ENCODE measurements at places on chromosomes 16 and 17.

DNA sequence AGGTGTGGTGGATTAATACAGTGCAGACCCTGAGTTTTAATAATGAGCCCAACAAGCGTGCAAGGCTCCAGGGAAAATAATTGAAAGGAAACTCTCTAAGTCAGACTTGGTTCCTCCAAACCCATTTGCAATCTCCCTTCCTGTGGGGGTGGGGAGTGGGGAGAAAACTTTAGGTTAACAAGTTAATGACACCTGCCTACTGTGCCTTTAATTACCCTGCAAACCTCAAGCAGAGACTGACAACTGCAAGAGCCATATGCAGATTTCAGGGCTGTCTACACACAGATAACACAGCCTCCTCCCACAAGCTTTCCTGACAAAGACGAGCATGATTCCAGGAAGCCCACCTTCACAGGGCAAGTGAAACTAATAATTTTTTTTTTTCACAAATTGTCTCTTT lies 359.3 kb downstream of the HS3ST4 start:
- no peak for DNase-seq

- DNase-seq, result peak; percentile 9
Measured at GRCh38 chr16:73086108-73086507, 38.2 kb upstream of the ZFHX3 start.

DNA sequence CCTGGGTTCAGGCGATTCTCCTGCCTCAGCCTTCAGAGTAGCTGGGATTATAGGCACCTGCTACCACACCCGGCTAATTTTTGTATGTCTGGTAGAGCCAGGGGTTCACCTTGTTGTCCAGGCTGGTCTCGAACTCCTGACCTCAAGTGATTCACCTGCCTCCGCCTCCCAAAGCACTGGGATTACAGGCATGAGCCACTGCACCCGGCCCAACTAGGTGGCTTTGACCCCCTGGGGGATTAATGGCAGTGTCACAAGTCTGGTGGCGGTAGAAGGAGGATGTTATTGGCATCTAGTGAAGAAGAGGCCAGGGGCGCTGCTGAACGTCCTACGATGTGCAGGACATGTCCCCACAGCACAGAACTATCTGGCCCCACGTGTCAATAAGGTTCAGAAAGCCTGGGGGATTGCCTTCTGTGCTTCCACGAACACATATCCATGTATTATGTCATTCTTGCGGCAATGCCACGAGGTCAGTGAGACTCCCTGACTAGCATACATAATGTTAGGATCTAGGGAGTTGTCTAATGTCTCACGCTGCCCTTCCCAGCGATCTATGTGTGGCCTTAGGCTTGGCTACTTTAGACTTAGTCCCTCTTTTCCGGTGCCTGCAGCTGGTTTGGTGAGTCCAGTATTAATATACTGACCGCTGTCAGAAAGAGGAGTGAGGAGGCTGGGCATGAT lies 75.8 kb downstream of the ABCC6 start:
- DNase-seq, result no peak

GRCh38 chr16:67068212-67068753 lies 39.3 kb downstream of the CBFB start:
- no peak for DNase-seq

DNA sequence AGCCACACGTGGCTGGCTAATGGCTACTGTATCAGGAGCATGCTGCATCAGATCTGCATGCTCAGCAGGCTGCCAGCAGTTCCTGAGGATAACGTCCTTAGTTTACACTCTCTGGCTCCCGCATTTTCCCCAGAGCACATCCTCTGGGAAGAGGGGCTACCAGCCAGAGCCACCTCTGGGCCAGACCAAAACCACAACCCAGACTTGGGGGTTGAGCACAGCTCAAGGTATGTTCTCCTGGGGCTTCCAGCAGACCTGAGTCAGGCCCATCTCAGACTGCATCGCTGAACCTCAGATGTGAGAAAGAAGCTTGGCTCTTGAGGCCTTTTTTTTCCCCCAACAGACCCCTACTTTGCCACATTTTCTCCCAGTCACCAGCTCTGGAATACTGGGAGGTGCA lies 23.7 kb upstream of the WSCD1 start:
- DNase-seq, result no peak

GRCh38 chr16:78984887-78985464 lies 615.6 kb downstream of the MAF start:
- DNase-seq, result no peak

GRCh38 chr16:15899538-15900100 lies 11.2 kb upstream of the CEP20 start:
- peak; percentile 18 for DNase-seq

DNA sequence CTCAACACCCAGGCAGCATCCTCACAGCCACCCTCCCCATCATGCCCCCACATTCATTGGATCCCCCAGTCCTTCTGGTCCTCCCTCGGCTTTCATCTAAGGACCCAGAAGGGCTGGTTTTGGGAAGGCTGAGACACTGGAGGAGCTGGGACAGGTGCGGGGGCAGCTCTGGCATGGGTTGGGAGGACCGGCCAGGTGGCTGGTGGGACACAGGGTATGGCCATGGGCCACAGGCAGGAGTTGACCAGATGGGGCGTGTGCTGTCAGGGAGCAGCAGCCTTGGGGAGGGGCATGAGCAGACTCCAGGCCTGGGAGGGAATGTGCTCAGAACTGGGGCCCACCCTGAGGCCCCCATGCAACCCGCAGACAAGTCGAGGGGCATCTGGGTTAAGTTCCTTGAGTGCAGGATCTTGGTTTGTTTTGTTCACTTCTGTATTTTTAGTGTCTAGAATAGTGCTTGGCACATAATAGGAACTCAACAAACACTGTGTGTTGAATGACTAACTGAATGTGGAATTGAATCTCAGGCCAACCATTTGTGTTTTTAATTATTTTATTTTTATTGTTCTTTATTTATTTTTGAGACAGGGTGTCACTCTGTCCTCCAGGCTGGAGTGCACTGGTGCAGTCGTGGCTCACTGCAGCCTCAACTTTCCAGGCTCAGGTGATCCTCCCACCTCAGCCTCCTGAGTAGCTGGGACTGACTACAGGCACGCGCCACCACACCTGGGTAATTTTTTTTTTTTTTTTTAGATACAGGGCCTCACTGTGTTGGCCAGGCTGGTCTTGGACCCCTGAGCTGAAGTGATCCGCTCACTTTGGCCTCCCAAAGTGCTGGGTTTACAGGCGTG lies 5.6 kb downstream of the P2RX1 start:
- no peak for DNase-seq

GRCh38 chr17:71084219-71084618 lies 914.9 kb downstream of the KCNJ2 start:
- DNase-seq, result no peak

- DNase-seq, result peak; percentile 25
Measured at GRCh38 chr17:51119415-51120356, 982 bp downstream of the SPAG9 start.

GRCh38 chr17:79799174-79799537 lies 2.3 kb upstream of the CBX8 start:
- DNase-seq, result no peak

DNA sequence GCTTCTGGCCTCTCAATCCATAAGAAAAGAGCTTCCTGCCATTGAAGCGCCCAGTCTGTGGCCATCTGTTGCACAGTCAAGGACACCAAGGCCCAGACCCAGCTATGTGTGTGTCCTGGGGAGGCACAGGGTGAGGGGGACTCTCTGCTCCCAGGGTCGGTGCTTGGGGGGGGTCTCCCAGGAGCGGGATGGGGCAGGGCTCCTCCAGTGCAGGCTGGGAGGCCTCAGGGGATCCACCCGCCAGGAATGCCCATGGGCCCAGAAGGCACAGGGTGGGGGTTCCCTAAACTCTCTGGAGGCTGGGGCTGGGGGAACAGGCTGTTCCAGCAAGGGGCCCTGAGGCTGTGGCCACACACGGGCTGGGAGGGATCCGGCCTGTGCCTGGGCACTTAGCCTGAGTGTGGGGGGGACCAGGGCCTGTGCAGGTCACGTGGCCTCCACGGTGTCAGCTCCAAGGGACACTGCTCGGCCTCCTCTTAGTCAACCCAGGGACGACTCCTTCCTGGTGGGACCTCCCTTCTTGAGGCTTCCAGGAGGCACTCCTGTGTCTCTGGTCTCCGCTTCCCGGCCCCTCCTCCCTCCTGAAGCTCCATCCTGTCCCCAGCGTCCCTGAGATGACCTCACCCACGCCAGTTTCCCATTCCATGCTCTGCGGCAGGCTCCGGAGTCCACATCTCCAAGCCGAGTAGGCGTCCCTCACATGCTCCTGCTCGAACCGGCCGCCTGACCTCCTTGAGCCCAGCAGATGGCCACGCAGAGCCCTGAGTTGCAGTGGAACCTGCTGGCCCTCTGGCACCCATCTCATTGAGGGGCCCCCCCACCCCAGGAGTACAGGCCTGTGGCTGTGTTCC lies 23.1 kb upstream of the BAHCC1 start:
- no peak for DNase-seq

DNA sequence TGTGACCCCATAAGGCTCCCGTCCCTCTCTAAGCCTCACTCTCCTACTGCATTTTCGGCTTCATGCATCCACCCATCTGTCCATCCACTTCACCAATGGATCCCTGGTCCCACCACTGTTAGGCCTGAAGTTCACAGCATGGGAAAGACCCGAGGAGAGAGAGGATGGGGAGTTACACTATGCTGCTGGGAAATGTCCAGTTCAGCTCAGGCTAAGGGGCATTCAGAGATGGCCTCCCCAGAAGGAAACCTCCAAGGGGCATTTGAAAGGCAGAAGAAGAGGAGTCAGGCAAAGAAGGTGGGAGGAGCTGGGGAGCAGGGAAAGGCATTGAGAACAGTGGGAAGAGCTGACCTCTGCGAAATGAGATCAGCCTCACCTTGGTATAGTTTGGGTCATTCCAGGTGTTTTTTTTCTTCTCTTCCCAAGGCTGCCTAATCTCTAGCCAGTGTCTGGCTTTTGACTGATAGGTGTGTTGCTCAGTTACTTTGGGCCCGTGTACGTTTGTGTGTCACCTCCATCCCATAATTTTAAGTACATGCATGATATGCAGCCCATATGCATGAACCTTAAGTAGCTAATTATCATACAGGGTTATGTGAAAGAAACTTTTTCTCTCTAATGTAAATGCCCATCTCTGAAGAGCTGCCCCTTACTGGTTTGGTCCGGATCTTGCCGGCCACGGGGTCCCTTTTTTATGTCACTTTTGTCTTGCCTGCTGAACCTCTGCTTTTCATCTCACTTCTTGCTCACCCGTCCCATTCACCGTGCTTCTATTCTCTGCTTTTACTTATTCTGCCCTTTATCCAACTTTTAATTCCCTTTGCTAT lies 11.6 kb upstream of the DRC7 start:
- DNase-seq, result no peak

DNA sequence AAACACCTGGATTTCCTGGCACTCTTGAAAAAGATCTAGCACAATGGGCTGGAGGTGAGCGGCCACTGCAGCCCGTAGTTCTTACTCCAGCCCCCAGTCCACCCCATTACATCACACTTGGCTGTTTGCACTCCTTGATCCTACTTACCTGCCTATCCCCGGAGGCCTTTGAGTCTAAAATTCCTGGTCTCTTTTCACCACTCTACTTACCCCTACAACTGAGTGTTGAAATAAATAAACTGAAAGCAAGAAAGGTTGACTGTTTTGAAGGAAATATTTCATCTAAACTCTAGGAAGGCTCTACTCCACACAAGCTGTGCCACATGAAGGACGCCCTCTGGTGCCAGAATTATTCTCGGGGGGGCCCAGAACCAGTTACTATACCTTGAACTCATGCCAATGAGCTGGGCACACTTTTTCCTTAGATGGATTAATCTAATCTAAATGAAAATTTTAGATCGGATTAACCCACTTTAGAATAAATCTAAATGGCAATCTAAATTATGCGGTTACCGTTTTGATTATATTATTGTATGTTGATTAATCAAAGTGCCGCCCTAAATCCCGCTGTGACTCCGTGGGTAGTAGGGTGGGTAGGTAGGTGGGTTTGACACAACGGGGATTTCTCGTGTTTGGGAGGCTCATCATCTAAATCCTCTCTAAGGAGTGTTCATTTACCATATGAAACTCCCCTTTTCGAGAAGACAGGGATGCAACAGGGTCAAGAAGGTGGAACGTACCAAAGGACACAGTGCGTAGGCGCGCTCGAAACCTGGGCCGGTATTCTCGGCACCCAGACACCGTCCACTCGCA lies 651 bp upstream of the EIF1 start:
- peak; percentile 76 for DNase-seq

DNA sequence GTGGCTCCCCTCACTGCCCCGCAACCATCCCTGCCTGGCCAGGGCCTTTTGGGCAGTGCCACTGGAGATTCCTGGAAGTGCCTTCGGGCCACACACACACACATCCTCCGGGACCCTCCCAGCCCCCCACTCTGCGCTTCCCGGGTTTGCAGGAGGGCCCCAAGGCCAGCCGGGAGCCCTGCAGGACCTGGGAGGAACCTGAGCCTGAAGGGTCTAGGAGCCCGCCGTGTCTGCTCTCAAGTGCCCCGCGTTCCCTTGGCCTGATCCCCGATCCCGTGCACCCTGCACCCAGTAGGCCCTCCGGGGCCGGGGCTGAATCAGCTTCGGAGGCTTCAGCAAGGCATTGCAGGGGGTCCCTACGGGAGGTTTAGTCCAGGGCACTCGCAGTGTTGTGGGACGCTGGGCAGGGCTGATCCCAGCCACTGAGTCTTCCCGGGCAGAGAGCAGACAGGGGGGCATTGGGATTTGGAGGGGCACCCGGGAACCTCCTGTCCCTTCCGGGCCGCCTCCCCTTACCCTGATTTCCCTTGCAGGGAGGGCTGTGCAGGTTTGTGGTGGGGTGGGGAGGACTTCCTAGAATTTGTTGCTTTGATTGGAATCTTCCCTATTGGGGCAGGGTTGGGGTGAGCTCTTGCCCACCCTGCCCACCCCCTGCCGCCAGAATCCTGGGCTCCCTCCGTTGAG lies 36.9 kb downstream of the TMEM235 start:
- DNase-seq, result no peak

GRCh38 chr17:44761932-44762810 lies 3.4 kb downstream of the ADAM11 start:
- DNase-seq, result no peak

GRCh38 chr16:52050418-52050817 lies 496.5 kb downstream of the TOX3 start:
- no peak for DNase-seq

GRCh38 chr16:50316102-50316847 lies 49.9 kb downstream of the ADCY7 start:
- no peak for DNase-seq

GRCh38 chr17:47907932-47908562 lies 12.0 kb downstream of the SP2 start:
- no peak for DNase-seq

GRCh38 chr16:22694887-22695382 lies 119.0 kb upstream of the HS3ST2 start:
- DNase-seq, result no peak

Data from CD4-positive, alpha-beta T cell treated with Interleukin-4 for 4 hours (primary cell).